ENCODE measurements at places on chromosomes 2 and 18.

- no peak for DNase-seq
Measured at GRCh38 chr2:150046810-150047209, 440.7 kb downstream of the RND3 start.

GRCh38 chr2:193505620-193506019 is 1310.9 kb upstream of the TMEFF2 start:
- no peak for DNase-seq

DNA sequence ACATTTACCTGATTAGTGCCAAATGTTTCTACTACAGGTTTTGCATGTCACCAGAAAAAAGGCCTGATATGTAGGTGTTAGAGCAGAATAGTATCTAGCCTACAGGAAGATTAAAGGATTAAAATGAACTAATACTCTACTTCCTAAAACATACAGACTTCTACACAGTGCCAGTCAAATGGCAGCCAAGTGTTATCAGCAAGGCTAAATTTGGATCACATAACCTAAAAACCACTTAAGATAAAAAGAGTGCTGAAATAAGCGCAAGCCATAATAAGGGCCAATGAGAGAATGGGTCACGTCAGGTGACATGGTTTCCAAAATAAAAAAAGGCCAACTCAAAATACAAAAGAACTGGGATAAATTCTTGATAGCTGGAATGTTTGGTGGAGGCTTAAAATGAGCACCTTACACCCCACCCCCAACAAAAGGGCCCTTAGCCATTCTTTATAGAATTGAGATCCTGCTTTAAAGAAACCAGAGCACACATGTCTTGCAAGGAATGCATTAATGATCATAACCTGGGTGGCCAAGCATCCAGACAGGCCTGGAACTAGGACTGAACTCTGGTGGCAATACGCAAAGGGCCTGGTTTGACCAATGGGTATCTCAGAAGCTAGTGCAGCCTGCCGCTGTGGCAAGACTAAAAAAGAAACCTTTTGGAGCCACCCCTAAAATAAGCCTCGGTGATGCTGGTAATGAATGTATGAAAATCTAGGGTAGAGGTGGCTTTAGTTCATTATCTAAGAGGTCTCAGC is 32.4 kb downstream of the IRS1 start:
- DNase-seq: no peak

- no peak for DNase-seq
Measured at GRCh38 chr2:218465987-218466633, 47.2 kb downstream of the VIL1 start.

- DNase-seq: no peak
Measured at GRCh38 chr18:7879717-7880116, 312.6 kb downstream of the PTPRM start.

DNA sequence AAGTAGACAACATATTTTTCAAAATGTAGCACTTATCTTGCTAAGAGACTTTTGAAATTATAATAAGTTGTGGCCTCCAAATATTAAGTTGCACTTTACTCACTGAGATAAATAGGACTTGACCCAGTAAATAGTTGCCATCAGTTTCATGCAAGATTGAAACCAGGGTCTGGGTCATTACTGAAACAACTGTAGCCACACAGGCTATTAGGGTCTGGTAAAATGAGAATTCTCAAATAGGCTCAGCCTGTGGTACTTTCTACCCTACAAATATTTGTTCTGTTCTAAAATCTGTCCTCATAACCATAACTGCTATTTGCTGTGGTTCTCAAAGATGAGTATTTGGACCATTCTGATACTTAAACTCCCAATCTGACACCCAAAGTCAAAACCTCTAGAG is 115.4 kb upstream of the STK17B start:
- DNase-seq: no peak

- peak; percentile 41 for DNase-seq
Measured at GRCh38 chr2:161237392-161238264, 70.6 kb upstream of the PSMD14 start.

DNA sequence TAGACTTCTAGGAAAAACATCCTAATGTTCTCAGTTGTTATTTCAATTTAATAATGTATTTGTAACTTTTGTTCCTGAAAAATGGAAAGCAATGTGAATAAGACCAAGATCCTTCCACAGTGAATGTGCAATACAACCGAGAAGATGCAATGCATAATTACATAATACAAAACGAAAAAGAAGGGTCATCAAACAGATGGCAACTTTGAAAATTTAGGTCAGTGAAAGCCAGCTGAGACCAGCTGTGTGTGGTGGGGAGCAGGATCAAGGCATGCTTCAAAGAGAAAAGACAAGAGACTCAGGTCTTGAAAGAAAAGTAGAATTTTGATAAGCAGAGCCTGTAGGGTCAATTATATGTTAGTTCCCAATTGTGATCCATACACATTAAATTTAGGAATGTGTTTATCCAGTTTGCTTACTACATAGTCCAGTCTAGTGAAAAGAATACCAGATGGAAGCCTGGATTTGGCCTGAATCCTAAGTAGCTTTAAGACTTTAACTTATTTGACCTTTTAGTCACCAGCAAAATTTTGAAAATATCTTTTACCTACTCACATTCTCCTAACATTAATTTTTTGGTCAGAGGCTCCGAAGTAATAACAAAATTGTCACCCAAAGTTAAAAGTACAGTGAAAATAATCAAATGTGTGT is 93.7 kb downstream of the COBLL1 start:
- DNase-seq: no peak

- DNase-seq: no peak
Measured at GRCh38 chr2:15432642-15433256, 128.4 kb downstream of the NBAS start.

GRCh38 chr2:128438091-128438490 is 119.4 kb upstream of the HS6ST1 start:
- DNase-seq: no peak

Measured in H9 (cell line).